ENCODE measurements at places on chromosomes 1 and 21.

- DNase-seq: no peak
These were observed 437.5 kb downstream of the SMYD3 start for GRCh38 chr1:246069581-246069980.

- DNase-seq: no peak
These were observed 5.3 kb downstream of the PTTG1IP start for GRCh38 chr21:44867999-44868700.

GRCh38 chr1:179264507-179264906, 29.1 kb upstream of the SOAT1 start:
- DNase-seq: no peak

DNA sequence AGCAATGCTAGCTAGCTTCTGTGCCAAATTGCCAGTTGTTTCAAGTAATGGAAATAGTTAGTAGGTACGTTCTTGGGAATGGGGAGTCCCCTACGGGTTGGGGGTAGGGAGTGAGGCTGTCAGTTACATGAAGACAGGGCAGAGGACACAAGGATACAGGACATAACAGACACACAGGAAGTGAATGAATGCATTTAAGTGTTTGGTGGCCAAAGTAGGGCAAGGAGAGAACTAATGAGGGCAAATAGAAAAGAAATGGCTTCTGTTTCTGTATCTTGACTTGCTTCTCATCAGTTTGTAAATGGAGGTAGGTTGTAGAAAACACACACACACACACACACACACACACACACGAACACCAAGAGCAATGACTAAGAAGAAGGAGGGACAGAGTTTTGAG, 142.2 kb downstream of the S1PR1 start:
- no peak for DNase-seq

DNA sequence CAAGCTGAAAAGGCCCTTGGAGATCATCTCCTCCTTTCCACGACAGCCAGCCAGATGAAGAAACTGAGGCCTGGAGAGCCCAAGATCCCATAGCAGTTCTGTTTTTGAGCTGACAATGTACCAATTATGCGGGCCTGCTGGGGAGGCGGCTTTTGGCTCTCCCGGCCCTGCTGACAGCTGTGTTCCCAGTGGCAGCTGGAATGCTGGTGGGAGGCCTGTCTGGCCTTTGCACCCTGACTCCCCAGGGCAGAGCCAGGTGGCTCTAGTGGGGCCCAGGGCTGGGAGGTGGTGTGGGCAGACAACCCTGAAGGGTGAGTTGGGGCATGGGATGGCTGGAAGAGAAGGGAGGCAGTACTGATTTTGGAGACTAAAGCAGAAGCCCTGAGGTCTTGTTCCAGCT, 30.7 kb upstream of the WASF2 start:
- no peak for DNase-seq

DNA sequence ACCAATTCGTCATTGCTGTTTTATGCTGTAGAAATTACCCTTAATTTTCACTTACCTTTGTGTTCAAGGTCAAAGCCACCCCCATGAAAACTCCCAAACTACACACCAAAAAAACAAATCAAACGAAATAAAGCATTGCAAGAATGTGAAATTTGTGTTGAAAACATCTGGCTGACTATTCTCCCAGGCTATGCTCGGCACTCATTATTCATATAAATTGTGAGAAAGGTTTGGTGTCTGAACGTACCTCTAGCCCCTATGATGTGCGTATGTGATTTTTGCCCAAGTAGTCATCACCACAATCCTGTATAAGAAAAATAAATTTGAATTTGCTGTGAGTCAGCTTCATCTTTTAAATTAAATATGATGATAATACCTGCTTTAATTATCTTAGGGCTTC, 34.9 kb downstream of the ADAMTS1 start:
- no peak for DNase-seq

DNA sequence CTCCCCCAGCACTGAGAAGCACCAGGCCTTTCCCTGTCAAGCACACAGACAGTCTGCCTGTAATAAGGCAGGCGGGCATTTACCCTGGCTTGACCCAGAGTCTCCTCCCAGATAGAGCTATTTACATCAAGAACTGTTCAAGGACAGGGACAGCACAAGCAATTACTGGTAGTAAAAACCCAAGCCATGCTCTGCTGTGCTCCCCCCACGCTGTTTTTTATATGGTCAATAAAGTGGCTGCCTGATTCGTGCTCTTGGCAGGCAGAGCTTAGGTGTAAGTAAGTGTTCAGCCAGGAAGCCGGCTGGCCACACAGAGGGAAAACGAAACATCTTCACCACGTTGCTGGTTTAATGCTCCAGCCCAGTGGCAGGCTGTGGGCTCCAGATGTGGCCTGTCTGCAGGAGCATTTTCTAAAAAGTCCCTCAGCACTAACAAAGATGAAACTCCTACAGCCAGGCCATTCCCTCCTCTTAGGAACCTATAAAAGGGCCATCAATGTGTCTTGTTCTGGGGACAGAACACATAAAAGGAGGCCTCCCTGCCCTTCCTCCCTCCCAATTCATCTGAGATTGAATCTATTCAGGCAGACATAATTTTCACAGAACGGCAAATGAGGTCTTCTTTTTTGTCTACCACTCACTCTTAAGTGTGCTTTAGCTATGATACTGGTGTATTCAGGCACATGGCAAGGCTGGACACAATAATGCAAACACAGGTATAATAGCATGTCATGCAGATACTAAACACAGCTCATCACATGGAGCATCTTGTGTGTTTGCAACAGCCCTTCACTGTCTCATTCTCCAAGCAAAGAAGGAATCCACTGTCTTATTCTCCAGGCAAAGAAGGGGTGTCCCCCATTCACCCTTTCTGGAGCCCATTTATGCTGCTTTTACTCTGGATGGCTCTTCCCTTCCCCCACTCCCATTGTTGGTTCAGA, 378.9 kb downstream of the HHAT start:
- DNase-seq: no peak

- DNase-seq: no peak
These were observed 69.4 kb upstream of the ROR1 start for GRCh38 chr1:63704443-63704842.

DNA sequence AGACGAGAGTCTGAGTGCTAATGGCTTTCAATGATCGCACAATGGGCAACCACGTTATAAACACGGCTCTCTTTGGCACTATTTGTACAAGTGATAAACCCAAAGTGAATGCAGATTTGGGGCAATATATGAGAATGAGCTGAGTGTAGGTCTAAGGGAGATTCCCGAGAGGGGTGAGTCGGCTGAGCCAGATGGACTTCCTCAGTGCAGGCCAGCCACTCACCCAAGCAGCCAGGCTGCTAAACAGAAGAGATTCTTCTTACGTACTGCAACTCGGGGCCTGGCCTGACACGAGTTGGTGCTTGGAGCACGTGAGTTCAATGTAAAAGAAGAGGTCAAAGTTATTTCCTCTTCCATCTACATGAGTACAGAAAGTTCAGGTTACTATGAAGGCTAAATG, 6.2 kb upstream of the MIXL1 start:
- no peak for DNase-seq

GRCh38 chr1:9384128-9384527, 91.4 kb downstream of the SPSB1 start:
- no peak for DNase-seq

DNA sequence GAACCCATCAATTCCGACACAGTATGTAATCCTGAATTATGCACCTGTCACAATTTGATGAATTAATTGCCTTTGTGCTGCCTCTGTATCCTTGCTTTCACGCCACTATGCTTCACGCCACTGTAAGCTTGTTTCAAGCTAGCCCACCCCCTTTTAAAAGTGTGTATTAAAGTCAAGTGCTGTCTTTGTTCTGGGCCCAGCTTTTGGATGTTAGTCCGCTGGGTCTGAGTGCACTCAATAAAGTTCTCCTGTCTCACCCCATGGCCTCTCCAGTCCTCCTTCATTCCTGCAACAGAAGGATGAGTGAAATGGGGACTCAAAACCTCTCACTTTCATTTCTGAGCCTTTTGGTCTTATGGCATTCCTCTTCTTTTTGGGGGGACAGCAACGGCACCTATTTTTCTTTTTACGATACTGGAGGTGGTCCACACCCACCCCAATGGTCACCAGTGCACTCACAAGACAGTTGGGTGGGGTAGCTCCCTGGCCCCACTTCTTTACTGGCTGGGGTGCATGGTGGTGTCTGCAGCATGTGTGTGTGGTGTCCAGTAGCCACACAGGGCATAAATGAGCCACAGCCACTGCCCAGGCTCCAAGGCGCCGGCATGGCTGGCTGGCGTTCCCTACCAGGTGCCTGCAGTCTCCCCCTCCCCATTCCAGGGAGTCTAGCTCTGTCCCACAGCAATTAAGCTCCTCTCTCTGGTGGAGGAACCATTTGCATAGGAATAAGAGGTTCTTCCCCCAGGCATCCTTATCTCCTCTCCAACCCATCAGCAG, 1.8 kb downstream of the THEM4 start:
- no peak for DNase-seq
